ENCODE measurements at places on chromosomes 3 and 15.

DNA sequence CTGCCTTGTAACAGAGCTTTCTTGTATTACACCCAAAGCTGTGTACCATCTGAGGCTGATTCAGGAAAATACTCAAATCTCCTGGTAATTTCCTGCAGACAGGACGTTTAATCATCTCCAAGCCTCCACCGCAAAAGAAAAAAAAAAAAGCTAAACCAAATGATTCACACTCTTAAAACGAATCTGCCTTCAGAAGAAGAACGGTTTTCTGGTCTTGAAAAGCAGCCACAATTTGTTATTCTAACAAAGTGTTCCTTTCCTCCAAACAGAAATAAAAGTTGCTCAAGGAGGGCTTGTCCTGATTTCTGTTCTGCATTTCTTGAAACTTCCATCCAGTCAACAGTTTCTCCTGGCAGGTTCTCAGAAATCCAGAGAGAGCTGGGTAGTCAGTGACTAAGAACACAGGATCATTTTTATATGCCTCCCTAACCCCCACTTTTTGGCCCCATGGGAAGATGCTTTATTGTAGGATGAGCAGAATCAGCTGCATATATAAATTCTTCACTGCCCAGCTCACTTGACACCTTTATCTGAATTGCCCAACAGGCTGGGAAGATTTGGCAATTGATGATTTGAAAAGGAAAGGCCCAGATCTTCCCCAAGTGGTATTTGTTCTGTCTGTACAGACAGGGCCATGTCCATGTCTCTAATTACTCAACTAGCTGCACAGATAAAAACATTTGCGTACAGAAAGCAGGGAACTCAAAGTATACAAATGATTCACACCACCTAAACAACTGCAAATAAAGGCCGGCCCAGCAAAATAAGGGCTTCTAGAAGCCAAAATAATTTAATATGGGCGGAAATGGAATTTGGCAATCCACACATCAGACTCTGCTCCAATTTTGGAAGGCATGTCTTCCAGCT is 41.0 kb upstream of the PRICKLE2 start:
- peak; percentile 65 for DNase-seq

DNA sequence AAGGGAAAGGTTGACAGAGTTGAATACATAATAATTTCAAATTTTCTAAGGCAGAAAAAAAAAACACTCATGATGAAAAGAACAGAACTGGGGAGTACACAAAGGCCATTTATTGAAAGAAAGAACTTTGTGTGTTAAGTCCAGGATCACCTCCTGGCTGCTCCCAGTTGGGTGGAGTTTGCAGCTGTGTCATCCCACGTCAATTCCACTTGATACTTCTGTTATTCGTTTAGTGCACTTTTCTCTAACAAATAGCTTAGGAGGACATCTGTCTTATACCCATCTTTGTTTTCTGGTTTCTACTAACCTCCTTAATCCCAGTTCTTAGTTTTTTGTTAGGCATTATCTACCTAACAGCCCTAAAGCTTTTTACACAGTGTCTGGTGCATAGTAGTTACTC is 44.7 kb downstream of the SGO1 start:
- DNase-seq: no peak

DNA sequence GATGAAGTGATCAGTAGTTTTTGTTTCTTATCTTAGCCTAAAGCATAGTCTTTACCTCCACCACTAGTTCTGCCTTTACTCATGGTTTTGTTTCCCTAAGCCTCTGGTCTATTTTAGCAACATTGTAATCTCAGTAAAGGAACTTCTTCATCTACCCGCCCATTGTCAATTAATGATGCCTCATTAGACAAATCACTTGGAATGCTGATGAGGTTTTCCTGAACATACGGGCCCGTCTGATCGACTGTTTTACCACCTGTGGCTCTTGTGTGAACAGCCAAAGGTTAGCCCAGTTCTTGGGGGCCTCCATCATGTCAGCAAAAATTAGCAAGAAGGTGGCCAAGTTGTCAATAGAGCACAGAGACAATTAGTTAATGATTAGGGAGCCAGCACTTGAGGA is 470.1 kb upstream of the ARRDC4 start:
- DNase-seq: peak; percentile 26

- DNase-seq: no peak
These were observed 207.3 kb downstream of the NECTIN3 start for GRCh38 chr3:111278959-111279358.
